ENCODE measurements at places on chromosomes 6 and 20.
A peak's percentile ranks its signal among the peaks of the same experiment; 100 is the strongest.

GRCh38 chr20:10385850-10386544 is 48.0 kb downstream of the MKKS start:
- DNase-seq = no peak

DNA sequence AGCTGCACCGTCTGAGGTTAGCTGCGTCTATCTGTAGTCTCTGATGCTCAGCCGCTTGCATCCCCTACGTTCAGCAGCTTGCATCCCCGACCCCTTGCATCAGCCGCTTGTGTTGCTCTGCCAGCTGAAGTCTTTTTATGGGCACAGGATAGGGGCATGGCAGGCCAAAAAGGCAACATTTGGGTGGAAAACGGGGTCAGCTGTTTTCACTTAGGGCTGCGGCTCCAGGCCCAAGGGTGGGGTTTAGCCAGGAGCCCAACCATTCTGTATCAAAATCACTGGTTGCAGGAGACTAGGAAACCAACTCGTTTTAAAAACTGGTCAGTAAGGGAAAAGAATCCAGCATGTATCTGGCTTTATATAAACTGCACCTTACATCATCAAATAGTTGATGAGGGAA is 49.9 kb downstream of the FAM50B start:
- DNase-seq = no peak

- DNase-seq = no peak
Measured at GRCh38 chr6:155077331-155077730, 82.2 kb downstream of the TIAM2 start.

- no peak for DNase-seq
Measured at GRCh38 chr6:6865611-6866010, 242.2 kb upstream of the RREB1 start.

- DNase-seq = no peak
Measured at GRCh38 chr6:66068033-66068432, 361.0 kb upstream of the EYS start.

DNA sequence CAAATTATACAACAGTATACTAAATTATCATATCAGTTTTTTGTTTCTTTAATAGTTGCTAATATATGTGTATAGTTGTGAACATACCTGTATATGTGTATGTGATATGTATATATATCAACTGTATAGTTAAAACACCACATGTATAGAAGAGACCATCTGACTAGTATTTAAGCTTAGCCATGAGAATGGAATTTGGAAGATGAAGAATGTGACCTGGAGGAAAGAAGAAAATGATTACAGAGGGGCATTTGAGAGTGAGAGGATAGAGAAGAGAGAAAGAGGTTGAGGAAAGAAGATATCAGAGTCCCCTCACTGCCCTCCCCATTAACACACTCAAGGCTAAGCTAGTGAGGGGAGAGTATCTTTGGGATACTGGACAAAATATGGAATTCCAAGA is 335.9 kb downstream of the BCKDHB start:
- DNase-seq = no peak

- peak; percentile 51 for DNase-seq
Measured at GRCh38 chr20:2005831-2006426, 12.1 kb upstream of the PDYN start.

- peak; percentile 88 for DNase-seq
Measured at GRCh38 chr20:53578492-53579222, 15.0 kb downstream of the ZNF217 start.

GRCh38 chr6:150666071-150666470 is 66.4 kb downstream of the PLEKHG1 start:
- DNase-seq = no peak

- DNase-seq = peak; percentile 70
Measured at GRCh38 chr6:105424175-105424783, 21.4 kb upstream of the PREP start.

DNA sequence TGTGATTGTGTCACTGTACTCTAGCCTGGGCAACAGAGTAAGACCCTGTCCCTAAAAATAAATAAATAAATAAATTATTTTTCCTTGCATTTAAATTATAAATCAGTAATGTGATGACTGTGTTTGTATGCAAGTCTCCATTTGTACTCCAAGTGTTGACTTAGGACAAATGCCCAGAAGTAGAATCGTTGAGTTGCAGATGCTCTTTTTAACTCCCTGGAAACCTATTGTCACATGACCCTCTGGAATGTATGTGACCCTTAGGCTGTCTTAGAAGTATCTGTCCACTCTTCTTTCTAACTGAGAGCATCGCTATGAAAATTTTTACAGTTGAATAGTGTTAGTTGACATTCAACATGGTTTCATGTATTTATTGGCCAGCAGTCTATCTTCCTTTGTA is 18.8 kb downstream of the OR2A4 start:
- DNase-seq = no peak

DNA sequence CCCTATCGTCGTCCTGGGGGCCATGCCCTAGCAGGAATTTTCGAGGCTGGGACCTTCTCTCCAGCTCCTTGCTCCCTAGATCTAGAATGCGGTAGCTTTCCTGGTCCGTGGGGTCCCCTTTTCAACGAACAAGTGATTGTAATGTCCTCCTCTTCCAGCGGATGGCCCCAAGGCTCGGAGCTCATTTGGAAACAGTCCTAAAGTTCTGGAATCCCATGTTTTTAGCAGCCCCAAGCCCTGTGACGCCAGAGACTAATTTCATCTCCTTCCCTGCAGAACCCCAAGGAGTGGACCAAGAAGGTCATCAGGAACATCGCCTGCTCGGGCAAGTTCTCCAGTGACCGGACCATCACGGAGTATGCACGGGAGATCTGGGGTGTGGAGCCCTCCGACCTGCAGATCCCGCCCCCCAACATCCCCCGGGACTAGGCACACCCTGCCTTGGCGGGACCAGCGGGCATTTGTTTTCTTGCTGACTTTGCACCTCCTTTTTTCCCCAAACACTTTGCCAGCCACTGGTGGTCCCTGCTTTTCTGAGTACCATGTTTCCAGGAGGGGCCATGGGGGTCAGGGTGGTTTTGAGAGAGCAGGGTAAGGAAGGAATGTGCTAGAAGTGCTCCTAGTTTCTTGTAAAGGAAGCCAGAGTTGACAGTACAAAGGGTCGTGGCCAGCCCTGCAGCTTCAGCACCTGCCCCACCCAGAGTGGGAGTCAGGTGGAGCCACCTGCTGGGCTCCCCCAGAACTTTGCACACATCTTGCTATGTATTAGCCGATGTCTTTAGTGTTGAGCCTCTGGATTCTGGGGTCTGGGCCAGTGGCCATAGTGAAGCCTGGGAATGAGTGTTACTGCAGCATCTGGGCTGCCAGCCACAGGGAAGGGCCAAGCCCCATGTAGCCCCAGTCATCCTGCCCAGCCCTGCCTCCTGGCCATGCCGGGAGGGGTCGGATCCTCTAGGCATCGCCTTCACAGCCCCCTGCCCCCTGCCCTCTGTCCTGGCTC is 48.5 kb downstream of the PYGB start:
- DNase-seq = no peak

DNA sequence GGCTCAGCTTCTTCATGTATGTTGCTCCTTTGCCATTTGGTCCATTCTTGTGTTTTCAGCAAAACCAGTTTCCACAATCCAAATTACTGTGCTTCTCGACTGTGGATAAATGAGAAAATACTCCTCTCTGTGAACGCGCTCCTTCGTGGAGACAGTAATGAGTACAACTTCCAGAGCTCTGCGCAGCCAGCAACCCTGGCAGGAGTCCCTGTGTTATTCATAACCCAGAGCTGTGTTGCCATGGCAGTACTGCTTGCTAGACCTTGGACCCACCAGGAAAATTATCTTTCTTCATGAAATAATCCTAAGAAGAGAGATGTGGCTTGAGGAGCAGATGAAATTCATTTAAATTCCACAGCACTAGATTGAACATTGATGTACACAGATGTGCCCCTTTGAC is 73.7 kb downstream of the SLC22A3 start:
- no peak for DNase-seq

DNA sequence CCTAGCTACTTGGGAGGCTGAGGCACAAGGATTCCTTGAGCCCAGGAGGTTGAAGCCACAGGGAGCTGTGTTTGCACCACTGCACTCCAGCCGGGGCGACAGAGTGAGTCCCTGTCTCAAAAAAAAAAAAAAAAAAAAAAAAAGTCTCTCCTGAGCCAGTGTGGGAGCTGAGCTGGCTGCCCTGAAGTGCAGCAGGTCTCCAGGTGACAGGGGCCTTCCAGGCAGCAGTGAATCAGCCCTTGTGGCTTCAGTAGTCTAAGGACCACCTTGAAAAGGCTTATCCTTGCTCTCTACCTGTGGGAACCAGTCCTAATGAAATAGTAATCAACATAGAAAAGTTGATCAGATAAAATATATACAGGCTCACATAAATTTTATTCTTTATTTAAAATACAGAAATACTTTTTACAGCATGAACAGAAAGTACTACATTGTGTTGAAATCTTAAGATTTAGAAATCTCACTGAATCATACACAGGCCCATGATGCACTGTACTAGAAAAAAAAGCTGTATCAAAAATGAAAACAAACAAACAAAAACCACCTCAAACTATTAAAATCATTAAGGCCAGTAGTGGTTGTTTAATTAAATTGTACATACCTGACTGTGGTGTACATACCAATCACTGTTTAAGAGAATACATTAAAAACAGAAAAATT is 128.9 kb downstream of the SCML4 start:
- DNase-seq = no peak
